ENCODE measurements at places on chromosomes 12 and 14.

- DNase-seq = no peak
Observed at GRCh38 chr14:70425354-70425753, 8.5 kb upstream of the SYNJ2BP start.

DNA sequence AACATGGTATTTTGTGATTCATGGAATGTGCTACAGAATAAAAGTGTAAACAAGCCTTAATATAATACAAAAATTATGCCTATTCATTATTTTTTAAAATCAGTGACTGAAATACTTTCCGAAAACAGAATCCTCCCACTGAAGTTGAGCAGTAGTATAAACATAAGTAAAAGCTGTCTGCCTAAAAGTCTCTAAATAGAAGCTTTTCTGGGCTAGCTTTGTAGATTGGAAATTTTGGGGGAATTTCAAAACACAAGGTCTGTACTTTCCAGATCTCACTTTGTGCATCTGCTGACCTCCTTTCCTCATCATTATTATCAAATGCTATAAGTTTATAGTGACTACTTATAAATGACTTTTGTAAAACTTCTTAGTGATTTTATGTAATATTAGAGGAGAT, 80.4 kb upstream of the TRHDE start:
- no peak for DNase-seq

DNA sequence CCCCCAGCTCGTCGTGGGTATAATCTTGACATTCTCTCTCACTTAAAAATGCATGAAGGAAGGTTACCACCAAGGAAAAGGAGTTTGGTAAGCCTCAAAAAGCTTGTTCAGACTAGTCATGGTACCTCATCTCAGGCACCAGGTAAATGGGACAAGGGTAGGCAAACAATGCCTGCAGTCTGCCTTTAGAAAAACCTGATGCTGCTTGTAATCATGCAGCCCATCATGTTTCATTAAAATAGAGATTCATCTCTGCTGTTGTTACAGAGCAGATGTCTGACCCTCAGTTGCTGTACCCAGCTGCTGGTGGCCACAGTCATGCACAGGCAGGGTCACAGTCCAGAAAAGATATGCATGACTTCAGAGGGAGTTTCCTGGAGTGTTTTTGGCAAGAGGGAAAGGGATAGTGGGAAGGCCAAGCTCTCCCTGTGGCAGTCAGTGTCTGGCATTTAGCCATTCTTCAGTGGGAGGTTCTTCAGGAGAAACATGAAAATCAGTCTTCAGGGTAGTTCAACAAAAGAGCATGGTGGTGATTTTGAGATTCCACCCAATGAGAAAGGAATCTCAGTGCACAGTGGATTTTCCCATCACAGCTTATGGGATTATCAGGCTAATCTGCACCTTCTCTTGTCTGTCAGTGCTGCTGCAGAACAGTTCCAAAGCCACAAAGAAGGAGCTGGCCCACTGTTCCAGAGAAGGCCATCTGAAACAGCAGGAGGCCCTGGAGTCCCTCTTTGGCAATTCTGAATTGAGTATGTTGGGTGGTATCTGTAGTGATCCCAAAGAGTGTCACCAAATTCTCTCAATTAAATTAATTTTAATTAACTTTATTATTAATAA, 202.7 kb upstream of the FRMD6 start:
- no peak for DNase-seq

- no peak for DNase-seq
Observed at GRCh38 chr14:74572726-74573301, 39.2 kb downstream of the LTBP2 start.

- no peak for DNase-seq
Observed at GRCh38 chr14:66117600-66117999, 368.6 kb upstream of the CCDC196 start.

GRCh38 chr12:91958816-91959215, 186.8 kb downstream of the BTG1 start:
- DNase-seq = no peak

GRCh38 chr12:10721651-10722501, 1.2 kb downstream of the YBX3 start:
- DNase-seq = peak; percentile 34

GRCh38 chr12:119685375-119685774, 17.4 kb downstream of the PRKAB1 start:
- no peak for DNase-seq

- no peak for DNase-seq
Observed at GRCh38 chr12:14400599-14400998, 35.1 kb downstream of the ATF7IP start.

DNA sequence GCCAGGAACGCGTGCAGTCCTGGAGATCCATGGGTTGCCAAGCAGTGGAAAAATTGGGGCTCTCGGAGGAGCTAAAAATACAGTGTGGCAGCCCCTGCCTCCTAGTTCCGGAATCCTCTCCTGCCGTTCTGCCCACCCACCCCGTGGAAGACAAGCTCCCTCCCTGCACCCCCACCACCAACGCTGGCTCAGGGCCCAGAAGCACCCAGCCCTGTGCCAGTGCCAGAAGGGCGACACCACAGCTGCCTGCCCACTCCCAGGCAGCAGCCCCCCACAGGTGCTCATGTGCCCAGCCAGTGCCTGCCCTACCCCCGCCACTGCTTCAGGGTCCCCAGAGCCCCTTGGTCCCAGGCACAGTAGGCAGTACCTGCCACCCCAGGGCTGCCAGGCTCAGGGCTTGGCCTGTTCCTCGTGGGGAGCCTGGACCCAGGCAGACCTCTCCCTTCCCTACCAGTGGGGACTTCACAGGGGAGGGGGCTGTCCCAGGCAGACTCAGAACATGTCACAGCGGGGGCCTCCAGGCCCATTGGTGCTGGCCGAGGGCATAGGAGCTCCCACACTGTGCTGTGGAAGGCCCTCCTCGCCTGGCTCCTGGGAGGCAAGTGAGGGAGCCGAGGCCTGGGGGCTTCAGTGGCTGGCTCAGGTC, 7.4 kb downstream of the INF2 start:
- DNase-seq = no peak

GRCh38 chr14:92917041-92917940, 5.7 kb upstream of the CHGA start:
- no peak for DNase-seq

GRCh38 chr14:23237772-23238594, at the start of gene RNF212B:
Gene RNF212B, plus strand, starts transcription at chr14:23237936. Its CDS starts 2,410 bp downstream, at chr14:23240346.
- peak; percentile 67 for DNase-seq
